ENCODE measurements at places on chromosomes 3 and 15. TPM values are rescaled to one million over a fixed set of nuclear protein-coding genes. Genes with fewer than 3 reads are reported as not detected.

MCF2L2 gene
- total RNA-seq = 1.3 TPM

- no peaks in the 10 kb centered on the region for H3K4me1 ChIP-seq
- H3K27ac ChIP-seq = no peak overlapping the region
- H3K36me3 ChIP-seq = no peaks in the 10 kb centered on the region
- no peak overlapping the region for H3K4me3 ChIP-seq
- H3K27me3 ChIP-seq = peaks cover 10% of the 10 kb centered on the region
These were observed 40.1 kb upstream of the EPHB1 start for GRCh38 chr3:134754768-134755559.

DNA sequence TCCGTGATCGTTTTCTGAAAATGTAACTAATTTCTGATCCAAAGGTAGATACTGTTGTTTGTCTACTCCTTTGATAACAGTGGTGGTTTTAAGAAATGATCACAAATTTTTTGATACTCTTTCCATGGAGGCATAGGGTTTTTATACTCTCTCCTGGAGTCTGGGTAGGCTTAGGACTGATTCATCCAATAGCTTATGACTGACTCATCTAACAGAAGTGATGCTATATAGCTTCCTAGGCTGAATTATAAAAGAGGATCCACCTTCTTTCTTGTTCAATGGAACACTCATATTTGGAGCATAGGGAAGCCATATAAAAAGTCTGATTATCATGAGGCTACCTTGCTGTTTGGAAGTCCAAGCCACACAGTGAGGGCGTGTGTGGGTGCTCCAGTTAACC, 84.3 kb downstream of the CHST2 start:
- H3K27me3 ChIP-seq = no peaks in the 10 kb centered on the region
- H3K4me1 ChIP-seq = peaks cover 5% of the 10 kb centered on the region
- no peak overlapping the region for H3K27ac ChIP-seq
- H3K4me3 ChIP-seq = no peak overlapping the region

- no peak overlapping the region for H3K4me3 ChIP-seq
- no peak overlapping the region for H3K27ac ChIP-seq
- no peak for DNase-seq
- H3K4me1 ChIP-seq = peaks cover 2% of the 10 kb centered on the region
These were observed 5.6 kb upstream of the SRPRB start for GRCh38 chr3:133799794-133800585.

DNA sequence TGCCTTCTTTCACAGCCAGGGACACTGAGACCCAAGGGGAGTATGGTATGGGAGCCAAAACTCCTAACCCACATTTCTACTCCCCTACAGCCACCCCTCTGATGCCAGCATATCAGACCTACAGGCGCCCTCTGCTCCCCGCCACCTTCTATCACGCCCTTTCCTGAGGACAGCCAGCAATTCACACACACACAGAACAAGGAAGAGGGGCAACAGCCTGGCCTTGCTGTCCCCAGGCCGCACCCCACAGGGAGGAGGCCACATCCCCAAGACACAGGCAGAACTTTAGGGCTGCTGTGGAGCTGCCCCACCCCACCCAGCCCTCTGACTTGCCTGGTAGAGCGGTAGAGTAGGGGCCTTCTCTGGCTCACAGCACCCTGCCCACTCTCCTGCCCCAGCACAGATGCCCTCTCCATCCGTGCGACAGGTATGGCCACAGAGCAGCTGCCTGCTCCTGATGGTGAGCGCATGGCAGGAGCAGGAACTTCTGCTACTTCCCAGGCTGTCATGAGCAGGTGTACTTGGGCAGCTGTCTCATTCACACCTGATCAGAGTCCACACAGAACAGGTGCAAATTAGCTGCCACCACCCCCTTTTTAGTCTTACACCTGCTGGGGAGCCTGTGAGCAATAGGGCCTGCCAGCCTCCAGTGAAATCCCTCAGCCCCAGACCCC, 33.4 kb downstream of the CCDC33 start:
- no peaks in the 10 kb centered on the region for H3K36me3 ChIP-seq
- peaks cover 6% of the 10 kb centered on the region for H3K4me1 ChIP-seq
- no peak overlapping the region for H3K4me3 ChIP-seq
- no peak for DNase-seq
- H3K27ac ChIP-seq = no peak overlapping the region

DNA sequence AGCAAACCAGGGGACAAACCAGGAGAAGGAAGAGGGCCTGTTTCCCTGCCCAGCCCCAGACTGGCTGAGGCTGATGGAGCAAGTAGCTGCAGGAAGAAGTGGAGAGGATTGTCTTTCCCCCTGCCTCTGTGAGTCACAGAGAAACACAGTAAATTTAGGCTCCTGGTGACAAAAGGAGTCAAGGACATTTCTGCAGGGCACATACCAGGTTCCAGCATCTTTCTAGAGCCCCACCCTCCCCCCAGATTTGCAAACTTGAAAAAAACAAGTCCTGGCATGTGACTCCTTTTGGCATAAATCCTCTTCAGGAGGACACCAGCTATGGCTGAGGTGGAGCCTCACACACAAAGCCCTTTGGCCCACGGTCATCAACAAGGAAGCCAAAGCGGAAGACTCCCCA, 17.8 kb downstream of the PLD1 start:
- H3K36me3 ChIP-seq = no peaks in the 10 kb centered on the region
- H3K27ac ChIP-seq = no peak overlapping the region
- no peak overlapping the region for H3K4me3 ChIP-seq
- H3K27me3 ChIP-seq = peaks cover 10% of the 10 kb centered on the region

DNA sequence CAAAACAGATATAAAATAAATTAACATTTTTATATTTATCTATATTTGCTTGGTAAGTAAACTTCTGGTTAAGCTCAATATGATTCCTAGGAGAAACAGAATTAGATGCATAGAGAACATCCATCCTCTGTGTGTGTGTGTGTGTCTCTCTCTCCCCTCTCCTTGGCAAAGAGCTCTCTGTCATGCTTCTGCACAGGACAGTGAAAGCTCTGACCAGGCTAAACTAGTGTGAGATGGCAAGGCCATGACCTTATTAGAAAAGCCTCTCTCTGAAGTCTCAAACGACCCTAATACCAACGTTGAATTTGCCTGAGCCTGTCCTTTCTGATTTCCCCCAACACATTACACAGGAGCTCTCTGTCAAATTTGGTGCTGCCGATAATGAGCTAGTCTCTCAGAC, 746.0 kb downstream of the VGLL3 start:
- no peaks in the 10 kb centered on the region for H3K36me3 ChIP-seq
- no peak for DNase-seq
- H3K4me1 ChIP-seq = no peaks in the 10 kb centered on the region
- H3K27me3 ChIP-seq = no peaks in the 10 kb centered on the region
- no peak overlapping the region for H3K27ac ChIP-seq

- peaks cover 7% of the 10 kb centered on the region for H3K4me1 ChIP-seq
- no peak for DNase-seq
- peaks cover 2% of the 10 kb centered on the region for H3K36me3 ChIP-seq
- H3K4me3 ChIP-seq = no peak overlapping the region
- no peaks in the 10 kb centered on the region for H3K27me3 ChIP-seq
These were observed 61.0 kb downstream of the POLR2M start for GRCh38 chr15:57767481-57767880.

- no peaks in the 10 kb centered on the region for H3K4me1 ChIP-seq
- peaks cover 38% of the 10 kb centered on the region for H3K27me3 ChIP-seq
- no peak overlapping the region for H3K27ac ChIP-seq
- DNase-seq = no peak
- no peaks in the 10 kb centered on the region for H3K36me3 ChIP-seq
These were observed 229.5 kb upstream of the PRICKLE2 start for GRCh38 chr3:64454768-64455167.

- peaks cover 59% of the 10 kb centered on the region for H3K4me1 ChIP-seq
- H3K4me3 ChIP-seq = no peak overlapping the region
- no peaks in the 10 kb centered on the region for H3K27me3 ChIP-seq
These were observed 21.7 kb downstream of the EEFSEC start for GRCh38 chr3:128174675-128175590.

MYRIP gene
- total RNA-seq = not detected

KBTBD12 gene
- total RNA-seq = not detected

- H3K4me1 ChIP-seq = peaks cover 16% of the 10 kb centered on the region
- H3K4me3 ChIP-seq = no peak overlapping the region
- H3K27me3 ChIP-seq = peaks cover 19% of the 10 kb centered on the region
- H3K36me3 ChIP-seq = no peaks in the 10 kb centered on the region
- no peak overlapping the region for H3K27ac ChIP-seq
These were observed 27.7 kb upstream of the VPS33B start for GRCh38 chr15:91050128-91050455.

DNA sequence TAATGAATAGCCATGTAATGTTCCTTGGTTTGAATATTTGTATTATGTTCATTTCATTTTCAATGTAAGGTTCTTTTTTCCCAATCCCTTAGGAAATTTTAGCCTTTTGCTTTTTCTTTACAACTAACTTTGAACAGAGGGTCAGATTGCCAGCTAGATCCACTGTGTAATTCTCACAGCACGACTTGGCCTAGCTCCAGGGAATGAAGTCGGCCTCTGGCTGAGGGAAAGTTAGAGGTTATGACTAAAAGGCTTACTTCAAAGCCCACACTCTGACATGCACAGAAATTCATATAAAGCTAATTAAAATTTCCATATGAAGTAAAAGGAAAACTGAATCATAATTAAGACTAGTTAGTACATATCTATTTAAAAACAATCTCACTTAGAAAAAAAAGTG, 38.7 kb downstream of the ROBO1 start:
- H3K4me1 ChIP-seq = no peaks in the 10 kb centered on the region
- no peak for DNase-seq
- H3K27ac ChIP-seq = no peak overlapping the region
- H3K27me3 ChIP-seq = no peaks in the 10 kb centered on the region
- H3K36me3 ChIP-seq = no peaks in the 10 kb centered on the region

LRRC2 gene
- 0.33 TPM for total RNA-seq

IGSF11 gene
- total RNA-seq = 0.60 TPM

DNA sequence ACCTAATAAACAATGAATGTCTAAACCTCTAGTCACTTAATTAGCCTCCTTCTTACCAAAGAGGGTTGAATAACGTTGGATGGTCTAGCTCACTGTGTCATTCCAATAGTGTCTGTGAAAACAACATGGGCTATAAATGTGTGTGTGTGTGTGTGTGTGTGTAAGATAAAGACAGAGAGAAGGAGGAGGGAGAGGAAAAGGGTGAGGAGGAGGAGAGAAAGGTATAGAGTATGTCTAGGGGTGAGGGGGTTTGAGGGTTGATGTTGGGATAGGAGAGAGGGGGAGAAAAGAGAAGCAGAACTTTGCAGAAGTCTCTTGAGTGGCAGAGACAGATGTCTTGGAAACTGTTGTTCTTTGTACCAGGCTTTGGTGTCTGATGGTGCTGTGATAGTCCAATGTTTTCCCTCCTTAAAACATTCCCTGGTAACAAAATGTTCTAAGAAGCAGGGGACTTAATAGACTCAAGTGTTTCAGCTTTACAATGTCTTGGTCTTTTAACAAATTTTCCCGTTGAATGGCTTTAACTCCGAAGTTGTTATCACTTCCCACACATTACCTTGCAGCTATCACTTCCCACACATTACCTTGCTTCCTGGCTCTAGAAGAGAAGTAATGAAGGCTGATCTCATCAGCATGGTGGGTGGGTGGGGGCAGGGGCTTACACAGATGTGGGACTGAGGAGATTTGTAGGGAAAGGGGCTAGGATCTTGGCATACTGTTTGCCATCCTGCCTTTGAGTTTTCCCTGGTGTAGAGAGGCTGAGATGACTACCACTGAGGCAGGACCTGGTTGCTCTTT, 57.8 kb upstream of the ETV5 start:
- H3K4me1 ChIP-seq = no peaks in the 10 kb centered on the region
- DNase-seq = no peak
- H3K27ac ChIP-seq = no peak overlapping the region
- H3K27me3 ChIP-seq = peaks cover 20% of the 10 kb centered on the region
- H3K36me3 ChIP-seq = no peaks in the 10 kb centered on the region
- H3K4me3 ChIP-seq = no peak overlapping the region

DNA sequence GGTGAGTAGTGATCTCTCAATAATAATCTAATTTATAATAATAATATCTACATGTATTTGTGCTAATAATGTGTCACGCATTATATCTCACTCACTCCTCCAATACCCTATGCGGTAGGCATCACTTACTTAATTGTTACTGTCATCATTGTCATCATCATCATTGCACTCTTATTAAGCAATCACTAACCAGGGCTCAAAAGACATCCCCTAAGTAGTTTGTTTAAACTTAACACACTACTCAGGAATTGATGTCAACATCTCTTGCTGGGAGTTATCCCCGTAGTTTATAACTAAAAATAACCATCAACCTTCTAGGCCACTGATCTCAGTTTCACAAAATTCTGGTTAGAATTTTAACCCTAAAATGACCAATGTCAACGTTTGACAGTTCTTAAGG, 56.8 kb upstream of the ICE2 start:
- H3K4me1 ChIP-seq = peaks cover 86% of the 10 kb centered on the region
- H3K36me3 ChIP-seq = peaks cover 22% of the 10 kb centered on the region
- no peak overlapping the region for H3K4me3 ChIP-seq
- no peak for DNase-seq

GRCh38 chr3:159632128-159632527, 356.5 kb upstream of the IL12A start:
- no peak overlapping the region for H3K27ac ChIP-seq
- no peak overlapping the region for H3K4me3 ChIP-seq
- H3K27me3 ChIP-seq = no peaks in the 10 kb centered on the region
- no peaks in the 10 kb centered on the region for H3K36me3 ChIP-seq

CHRM5 gene
- total RNA-seq = not detected

DNA sequence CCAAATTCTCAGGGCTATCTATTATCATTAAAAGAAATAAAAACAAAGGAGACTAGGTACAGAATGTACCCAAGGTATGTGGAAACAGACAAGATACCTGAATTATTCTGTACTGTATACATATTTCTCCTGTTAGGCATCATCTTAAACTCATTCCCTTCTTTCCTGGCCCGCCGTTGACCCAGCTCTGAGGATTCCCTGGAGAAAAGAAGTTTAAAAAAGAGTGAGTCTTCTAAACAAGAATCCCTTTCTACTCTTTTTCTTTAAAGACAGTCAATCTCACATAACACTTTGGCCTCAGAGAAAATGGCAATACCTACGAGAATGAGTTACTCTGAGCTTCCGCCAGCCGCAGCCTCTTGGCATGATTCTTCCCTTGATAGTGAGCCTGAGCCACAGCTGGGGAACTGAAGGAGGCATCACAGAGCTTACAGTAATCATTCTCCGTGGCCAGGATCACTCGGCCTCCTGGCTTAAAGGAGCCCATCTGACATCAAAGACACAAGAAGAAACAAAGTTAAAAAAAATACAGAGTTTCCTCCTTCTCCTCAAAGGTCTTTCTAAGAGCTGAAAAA, 44.2 kb downstream of the ZMAT3 start:
- H3K27me3 ChIP-seq = no peaks in the 10 kb centered on the region
- H3K4me1 ChIP-seq = peaks cover 16% of the 10 kb centered on the region
- H3K36me3 ChIP-seq = peaks cover 2% of the 10 kb centered on the region
- peak overlapping the region; percentile 87 for H3K27ac ChIP-seq
- no peak for DNase-seq
- peak overlapping the region; percentile 63 for H3K4me3 ChIP-seq

DNA sequence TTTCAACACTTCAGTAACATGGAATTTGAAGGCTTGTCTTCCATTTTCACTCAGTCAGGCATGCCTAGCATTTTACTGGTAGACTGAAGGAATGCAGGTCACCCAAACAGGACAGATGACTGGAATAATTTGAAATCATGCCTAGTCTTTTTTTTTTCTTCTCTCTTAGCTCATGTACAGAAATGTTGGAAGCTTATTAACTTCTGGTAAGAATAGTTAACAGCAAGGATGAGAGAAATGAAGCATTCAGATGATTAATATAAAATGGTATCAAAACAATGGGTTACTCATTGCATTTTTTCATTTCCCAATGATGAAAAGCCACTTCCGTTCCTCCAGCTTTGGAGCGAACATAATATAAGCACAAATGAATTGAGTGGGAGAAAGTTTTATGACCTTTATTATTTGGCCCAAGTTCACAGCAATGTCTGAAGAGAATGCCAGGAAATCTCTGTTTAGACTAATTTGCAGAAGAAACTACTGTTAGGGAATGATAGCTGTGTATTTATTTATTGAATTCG, 431.6 kb upstream of the RASGRP1 start:
- H3K36me3 ChIP-seq = no peaks in the 10 kb centered on the region
- H3K4me1 ChIP-seq = peaks cover 5% of the 10 kb centered on the region
- DNase-seq = no peak
- no peak overlapping the region for H3K4me3 ChIP-seq
- H3K27ac ChIP-seq = no peak overlapping the region
- peaks cover 35% of the 10 kb centered on the region for H3K27me3 ChIP-seq

Data from naive thymus-derived CD8-positive, alpha-beta T cell (primary cell).